ENCODE measurements at places on chromosomes 16 and 17.

GRCh38 chr16:53084746-53085334, 30.0 kb downstream of the CHD9 start:
- no peak for DNase-seq

GRCh38 chr17:50594128-50594823, 33.8 kb downstream of the CACNA1G start:
- DNase-seq, result no peak

GRCh38 chr16:11915114-11915643, 577 bp downstream of the GSPT1 start:
- DNase-seq, result no peak

DNA sequence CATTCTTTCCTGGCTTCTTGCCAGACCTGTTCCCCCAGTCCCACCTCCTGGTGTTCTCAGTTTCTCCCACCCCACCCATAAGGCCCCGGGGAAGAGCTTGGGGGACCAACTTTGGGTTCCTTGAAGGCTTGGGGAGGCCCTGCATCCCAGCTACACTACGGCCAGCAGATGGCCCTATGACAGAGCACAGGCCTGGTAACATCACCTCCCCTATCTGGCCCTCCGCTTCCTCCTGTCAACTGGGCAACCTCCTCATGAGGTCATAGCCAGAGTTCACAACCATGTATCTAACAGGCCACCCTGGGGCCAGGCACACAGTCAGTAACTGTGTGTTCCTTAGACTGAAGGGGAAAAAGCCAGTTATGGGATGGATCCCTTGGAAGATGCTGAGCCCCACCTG, 31.4 kb downstream of the MYO15A start:
- peak; percentile 44 for DNase-seq

- DNase-seq, result peak; percentile 78
Measured at GRCh38 chr16:67917852-67918236, 13.8 kb downstream of the CTRL start.

GRCh38 chr16:85646976-85647375, 33.9 kb downstream of the GSE1 start:
- DNase-seq, result no peak

DNA sequence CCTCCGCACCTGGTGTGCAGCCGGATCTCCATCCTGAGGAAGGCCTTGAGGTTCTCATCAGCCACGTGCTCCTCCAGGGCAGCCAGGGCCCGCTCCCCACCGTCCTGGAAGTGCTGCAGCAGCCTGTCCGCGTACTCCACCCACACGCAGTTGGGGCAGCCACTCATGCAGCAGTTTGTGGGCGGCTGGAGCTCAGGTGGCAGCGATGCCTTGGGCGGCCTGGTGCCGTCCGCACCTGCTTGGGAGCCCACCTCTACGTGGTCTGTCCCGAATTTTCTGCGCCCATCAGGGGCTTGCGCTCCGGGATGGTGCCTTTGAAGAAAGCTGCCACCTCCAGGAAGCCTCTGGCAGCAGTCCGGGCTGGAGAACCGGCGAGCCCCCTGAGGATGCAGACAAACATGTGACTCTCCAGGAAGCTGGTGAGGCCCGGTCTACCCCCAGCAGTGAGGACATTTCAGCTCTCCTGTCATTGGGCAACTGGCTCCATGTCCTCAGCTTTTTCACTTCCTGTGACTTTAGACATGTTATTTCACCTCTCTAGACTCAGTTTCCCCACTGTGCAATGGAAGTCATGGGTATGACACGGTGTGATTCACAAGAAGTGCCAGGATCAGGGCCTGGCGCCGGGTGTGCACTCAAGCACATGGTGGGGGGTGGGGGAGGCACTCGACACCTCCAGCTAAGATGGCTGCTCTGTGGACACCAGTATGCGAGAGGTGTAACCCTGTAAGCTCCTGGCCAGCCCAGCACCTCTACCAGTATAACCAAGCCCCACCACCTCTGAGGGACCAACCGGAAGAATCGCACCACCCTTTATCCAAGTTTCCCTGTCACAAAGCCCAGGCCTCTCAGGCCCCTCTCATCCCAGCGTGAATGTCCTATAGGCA, 957 bp downstream of the OXLD1 start:
- DNase-seq, result no peak

DNA sequence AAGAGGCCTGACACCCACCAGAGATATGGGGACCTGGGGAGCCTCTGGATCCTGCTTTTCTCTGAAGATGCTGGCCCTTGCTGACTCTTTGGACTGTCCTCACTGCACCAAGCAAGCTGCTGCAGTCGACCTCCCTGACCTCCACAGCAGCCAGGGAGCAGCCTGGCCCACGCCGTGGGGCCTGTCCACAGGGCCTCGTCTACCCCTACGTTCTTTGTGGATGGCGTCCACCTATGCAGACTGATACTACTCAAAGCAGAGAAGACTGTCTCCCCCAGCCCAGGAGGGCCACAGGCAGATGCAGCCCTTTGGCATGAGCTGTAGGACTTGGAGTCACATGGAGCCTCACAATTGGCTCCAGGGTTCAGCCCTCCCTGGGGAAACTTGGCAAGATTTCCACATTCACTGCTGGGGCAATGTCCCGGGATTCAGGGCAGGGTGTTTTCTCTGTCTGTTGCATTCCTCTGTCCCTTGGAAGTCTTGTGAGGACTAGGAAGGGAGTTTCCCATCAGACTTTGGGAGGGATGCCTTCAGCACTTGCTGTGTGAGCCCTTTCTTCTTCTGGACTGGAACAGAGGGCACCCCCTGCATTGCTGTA, 152.2 kb downstream of the NTN1 start:
- DNase-seq, result no peak

DNA sequence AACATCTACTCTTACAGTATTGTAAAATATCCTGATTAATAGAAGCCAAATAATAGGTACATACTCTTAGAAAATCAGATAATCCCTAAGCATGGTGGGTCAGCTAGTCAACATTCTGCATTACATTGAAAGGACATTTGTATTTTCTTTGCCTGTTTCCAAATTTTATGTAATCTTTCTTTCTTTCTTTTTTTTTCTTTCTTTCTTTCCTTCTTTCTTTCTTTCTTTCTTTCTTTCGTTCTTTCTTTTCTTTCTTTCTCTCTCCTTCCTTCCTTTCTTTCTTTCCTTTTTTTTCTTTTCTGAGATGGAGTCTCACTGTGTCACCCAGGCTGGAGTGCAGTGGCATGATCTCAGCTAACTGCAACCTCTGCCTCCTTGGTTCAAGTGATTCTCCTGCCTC, 18.9 kb downstream of the ITGB3 start:
- no peak for DNase-seq

DNA sequence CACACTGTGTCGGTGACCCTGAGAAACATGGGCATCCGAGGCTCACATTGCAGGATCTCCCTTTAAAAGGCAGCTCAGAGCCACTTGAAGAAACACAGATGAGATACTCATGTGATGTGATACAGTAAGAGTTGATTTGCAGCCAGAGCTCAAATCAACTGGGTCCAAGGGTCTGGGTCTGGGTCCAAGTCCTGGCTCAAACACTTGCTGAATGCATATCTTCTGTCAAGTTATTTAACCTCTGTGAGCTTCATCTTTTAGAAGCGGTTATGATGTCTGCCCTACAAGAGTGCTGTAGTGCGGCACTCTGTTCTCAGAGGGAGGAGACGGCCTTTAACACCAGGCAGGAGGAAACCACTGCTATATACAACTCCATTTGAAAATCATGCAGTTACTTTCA, 6.4 kb downstream of the KRT38 start:
- DNase-seq, result no peak

GRCh38 chr17:18362698-18363100, 651 bp downstream of the SHMT1 start:
- peak; percentile 64 for DNase-seq

- no peak for DNase-seq
Measured at GRCh38 chr17:2025220-2025621, at the start of gene RTN4RL1. RTN4RL1 (minus strand) TSS chr17:2025334; CDS start chr17:2024865, 469 bp downstream.

GRCh38 chr16:18832006-18832405, 30.7 kb upstream of the ARL6IP1 start:
- no peak for DNase-seq

DNA sequence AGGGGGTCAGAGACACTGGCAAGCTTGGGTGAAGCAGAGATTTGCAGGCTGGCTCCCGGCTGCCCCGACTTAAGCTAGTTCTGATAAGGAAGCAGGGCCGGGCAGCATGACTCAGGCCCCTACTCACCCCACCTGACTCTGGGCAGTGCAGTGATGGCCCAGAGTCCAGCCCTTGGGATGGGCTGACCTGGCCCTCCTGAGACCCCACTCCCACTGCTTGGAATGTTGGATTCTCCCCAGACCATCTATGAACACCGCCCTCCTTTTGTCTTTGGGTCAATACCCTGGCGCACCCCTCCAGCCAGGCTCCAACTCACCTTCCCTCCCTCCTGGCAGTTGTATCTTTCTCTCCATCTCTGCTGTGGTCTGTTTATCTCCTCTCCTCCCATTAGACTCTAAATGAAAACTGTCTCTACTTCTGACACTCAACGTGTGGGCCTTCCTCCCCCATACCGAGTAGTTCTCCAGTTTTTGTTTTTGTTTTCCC, 21.0 kb downstream of the LGALS3BP start:
- DNase-seq, result no peak

- DNase-seq, result peak; percentile 65
Measured at GRCh38 chr17:28950017-28950751, 1.1 kb downstream of the PHF12 start.

DNA sequence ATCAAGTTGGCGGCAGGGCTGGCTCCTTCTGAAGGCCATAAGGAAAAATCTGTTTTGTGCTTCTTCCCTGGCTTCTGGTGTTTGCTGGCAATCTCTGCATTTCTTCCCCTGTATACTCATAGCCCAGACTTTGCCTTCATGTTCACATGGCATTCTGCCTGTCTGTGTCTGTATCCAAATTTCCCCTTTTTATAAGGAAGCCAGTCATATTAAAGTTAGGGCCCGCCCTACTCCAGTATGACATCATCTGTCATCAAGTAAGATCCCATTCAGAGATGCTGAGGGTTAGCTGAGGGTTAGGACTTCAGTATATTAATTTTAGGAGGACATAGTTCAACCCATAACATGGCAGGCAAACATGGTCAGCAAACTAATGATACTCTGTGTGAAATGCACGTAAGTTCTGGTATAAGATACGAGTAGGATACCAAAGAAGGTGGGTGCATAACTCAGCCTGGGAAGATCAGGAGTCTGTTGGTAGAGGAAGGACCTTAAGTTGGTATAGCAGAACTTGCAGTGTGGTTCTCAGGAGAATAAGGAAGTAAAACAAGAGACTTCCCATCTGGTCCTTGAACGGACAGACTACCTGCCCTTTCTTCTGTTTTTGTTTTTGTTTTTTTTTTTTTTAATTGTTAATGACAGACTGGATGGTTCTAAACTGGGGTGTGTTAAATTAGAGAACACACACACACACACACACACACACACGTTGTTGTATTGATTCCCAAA, 13.9 kb downstream of the MAP2K6 start:
- DNase-seq, result no peak

- DNase-seq, result no peak
Measured at GRCh38 chr16:84928679-84929420, 82.5 kb downstream of the ZDHHC7 start.
